ENCODE measurements at places on chromosomes 2 and 18.

DNA sequence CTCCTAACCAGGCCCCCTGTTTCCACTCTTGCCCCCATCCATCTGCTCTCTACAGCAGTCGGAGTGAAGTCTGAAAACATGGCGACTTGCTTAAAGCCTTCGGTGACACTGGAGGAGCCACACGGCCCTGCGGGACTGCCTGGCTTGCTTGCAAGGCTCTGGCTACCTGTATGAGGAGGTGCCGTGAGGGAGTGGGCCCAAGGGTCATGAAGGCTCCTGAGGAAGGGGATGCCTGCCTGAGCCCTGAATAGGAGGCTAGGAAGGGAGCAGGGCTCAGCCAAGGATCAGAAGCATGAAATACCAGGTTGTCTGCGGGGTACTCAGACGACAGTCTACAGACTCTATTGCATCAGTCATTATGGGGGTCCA lies 75.4 kb downstream of the EMX1 start:
- DNase-seq = no peak

- DNase-seq = no peak
Measured at GRCh38 chr2:201345625-201346213, 11.4 kb downstream of the FLACC1 start.

GRCh38 chr2:205535001-205535400 lies 147.3 kb upstream of the NRP2 start:
- no peak for DNase-seq

GRCh38 chr2:15560140-15560987 lies 770 bp downstream of the NBAS start:
- peak; percentile 3 for DNase-seq

DNA sequence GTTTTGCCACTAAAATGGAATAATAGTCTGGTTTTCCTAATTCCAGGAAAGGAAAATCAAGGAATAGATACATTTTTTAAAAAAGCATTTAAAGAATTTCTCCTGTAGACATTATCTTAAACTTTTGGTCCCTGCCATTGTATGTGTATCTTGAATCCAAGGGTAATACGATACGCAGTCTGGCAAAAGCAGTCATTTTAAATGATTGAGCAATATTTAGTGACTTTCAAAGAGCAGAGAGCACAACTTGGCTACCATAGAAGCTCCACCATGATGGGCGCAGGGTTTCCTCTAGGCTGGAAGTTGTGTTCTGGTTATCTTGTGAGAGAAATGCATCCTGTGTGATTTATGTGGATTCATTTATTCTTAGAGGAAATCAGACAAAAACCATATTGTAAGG lies 92.9 kb downstream of the NEDD4L start:
- DNase-seq = no peak

GRCh38 chr2:209468846-209469245 lies 45.0 kb downstream of the MAP2 start:
- DNase-seq = no peak

- DNase-seq = no peak
Measured at GRCh38 chr18:5948237-5948636, 52.9 kb upstream of the TMEM200C start.

DNA sequence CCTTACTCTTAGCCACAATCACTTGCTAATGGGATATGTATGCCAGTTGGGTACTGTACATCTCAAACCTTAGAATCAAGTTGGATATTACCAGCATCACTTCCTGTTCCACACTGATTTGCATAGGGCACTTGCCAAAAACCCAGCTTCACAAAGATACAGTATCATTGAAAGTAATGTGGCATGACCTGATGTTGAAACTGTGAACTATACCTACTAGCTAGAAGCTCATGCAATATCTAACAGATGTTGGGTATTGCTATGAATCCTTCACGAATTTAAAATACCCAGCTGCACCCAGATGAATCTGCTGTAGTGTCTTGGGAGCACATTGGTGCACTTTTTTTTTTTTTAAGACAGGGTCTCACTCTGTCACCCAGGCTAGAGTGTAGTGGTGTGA lies 6.5 kb upstream of the STAMBP start:
- DNase-seq = no peak

DNA sequence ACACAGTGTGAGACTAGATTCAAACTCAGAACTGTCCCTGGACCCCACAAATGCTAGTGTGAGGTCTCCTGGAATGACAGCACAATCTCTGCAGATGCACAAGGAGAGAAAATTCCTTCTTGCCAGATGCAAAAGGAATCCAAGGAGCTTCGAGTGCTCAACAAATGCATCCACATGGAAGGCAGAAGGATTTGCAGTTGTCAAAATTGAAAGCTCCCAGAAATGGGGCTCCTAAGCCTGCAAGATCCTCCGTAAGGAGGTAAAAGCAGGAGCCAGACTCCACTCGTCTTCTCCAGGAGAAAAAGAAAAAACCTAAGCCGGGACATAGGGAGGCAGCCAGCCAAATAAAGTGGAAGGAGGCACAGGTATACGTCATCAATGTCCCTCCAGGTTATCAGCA lies 355.0 kb upstream of the KLHL29 start:
- no peak for DNase-seq

Data from activated gamma-delta T cell treated with Interleukin-2 at 50 U/mL for 16 hours (primary cell).